ENCODE measurements at places on chromosomes 2 and 18.
A peak's percentile ranks its signal among the peaks of the same experiment; 100 is the strongest.

DNA sequence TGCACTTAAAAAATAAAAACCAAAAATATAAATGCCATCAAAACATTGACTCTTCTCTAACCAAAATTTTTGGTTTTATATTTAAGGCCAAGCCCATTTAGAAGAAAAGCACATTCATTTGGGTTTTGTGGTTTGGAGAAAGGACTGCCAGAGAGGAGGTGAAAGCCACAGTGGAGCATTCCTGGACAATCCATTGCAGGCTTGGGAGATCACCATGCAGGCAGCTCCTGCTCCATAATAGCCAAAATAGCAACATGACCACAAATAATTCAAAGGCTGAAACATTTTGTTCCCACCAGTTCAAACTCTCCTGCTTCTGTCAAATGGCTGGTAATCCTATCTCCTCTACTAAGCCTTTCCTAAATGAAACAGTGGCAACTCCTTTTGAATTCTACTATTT lies 73.5 kb downstream of the GALNT3 start:
- no peak for DNase-seq

DNA sequence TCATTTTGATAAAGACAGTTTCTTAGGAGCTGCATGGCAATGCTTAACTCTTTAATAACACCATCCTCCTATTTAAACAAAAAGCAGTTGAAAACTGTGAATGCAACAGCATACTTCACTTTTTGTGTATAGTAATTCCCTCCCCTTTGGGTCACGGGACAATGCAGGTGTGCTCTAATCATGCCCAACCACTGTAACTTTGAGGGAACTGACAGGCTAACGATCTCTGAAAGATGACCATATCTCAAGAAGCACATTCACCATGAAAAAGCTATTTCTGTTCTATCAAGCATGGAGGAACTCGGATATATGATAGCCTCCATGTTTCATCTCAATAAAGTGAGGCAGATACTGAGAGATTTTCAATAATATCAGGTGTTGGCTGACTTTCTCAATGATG lies 81.1 kb upstream of the CD226 start:
- no peak for DNase-seq

DNA sequence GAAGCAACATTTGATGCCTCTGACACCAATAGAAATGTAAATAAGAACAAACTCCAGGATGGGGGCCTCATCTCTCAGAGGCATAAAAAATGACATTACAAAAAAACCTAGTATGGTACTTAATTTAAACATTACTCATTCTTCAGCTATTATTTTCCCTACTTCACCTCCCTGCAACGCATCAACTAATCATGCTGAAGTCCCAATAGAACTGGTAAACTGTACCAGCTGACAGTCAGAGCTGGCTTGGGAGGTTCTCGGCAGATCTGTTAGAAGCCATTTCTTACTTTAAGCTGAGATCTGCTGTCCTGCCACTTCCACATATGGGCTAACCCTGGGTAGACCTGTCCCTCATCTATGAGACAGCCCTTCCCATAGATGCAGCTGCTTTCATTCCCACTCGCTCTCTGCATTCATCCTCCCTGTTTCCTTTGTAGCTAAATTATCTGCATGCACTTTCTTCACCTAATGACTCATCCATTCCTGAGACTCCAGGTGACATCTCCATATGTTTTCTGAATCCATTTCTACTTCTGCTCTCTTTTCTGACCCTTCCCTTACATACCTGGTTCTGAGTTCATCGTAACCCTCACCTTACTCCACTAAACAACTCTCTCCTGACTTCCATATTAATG lies 108.1 kb downstream of the AOX1 start:
- DNase-seq: no peak

DNA sequence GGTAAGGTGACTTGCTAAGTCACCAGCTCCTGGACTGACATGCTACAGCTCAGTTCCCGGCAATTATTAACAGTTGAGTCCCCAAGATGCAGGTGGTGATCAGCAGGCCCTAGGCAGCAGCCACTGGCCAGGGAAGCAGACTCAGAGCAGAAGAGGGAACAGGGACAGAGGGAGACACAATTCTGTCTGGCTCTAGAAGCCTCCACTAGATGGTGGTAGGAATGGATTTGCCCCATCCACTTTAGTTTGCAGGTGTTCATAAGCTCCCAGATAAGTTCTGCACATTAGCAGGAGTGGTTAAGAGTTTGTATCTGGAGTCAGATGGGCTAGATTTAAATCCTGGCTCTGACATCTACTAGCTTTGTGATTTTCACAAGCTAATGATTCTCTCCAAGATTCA lies 25.5 kb upstream of the SLC1A4 start:
- DNase-seq: no peak

- DNase-seq: peak; percentile 90
These were observed at the start of gene MYL12B for GRCh38 chr18:3261373-3262233. MYL12B (plus strand) TSS chr18:3262133; CDS start chr18:3272899, 10,766 bp downstream.

DNA sequence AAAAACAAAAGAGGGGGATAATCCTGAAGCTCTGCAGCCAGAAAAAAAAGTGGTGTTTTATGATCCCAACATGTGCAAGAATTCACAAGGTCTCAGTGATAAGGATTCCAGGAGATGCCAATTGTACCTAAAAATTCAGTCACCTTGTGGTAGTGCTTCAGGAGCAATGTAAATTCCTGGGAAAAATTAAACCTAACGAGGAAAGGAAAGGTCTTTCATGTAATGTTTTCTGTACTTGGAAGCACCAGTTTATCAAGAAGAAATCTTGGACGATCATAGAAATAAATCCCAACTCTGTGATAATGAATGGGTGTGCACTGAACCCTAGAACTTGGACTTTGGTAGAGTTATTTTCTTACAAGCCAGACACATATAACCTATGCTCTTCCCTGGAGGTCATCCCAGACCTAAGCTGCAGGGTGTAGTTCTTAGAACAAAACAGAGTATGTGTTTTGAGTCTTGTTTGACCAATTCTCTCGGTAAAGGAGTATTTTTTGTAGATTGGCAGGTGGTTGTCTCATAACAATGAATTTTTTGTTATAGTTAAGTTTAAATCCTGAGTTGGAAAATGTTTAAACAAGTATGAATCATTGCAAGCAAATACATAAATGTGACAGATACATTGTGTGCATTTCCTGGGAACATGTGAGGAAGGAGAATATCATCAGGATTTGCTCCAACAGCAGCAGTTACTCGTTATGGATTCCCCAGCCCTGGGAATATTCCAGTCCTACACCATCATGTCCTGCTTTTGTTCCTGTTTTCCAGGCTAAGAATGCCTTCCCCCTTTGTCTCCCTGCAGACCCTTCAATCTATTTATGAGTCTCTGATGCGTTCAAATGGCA lies 224.6 kb downstream of the NAPG start:
- no peak for DNase-seq

DNA sequence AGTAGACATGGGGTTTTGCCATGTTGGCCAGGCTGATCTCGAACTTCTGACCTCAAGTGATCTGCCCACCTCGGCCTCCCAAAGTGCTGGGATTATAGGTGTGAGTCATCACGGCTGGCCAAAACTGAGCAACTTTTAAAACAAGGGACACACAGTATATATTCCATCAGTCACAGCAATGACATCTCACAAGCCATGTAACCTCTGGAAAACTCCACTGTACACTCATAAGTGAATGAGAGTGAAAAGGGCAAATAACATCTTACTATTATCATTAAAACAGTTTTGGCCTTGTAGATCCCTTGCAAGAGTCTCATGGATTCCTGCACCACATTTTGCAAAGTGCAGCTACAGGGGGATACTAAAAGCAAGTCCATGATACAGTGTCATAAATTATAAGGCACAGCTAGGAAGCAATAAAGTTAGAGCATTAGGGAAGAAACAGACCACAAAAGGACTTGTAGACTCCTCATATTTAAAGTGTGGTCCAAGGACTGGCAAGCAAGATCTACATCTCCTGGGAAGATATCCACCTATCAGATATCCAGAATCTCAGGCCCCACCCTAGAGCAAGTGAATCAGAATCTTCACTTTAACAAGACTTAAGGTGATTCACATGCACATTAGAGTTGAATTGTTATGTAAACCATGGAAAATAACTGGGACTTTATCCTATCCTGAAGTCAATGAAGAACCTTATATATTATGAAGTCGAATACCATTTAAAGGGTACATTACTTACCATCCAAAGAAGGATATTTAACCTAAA lies 5.7 kb downstream of the SMC6 start:
- DNase-seq: no peak

GRCh38 chr2:223978451-223978850 lies 21.2 kb downstream of the MRPL44 start:
- no peak for DNase-seq

DNA sequence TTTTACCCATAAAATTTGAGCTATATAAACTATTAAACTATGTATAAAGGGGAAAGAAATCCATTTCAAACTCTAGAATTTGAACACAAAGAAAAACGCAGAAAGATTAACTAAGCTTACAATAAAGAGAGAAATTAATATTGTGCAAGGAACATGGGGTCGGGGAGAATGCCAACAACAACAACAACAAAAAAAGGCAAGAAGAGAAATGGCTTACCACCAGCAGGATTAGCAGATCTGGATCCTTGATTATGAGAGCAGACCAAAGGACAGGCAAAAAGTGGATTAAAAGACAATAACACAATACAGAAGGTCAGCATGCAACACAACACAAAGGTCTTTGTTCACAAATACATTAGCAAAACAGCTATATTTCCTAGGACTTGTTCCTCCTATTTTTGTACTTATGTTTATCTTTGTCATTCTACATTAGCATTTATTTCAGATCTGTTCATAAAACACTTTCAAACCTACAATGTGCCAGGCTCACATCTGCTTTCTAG lies 103.4 kb upstream of the RNU4ATAC start:
- DNase-seq: no peak

DNA sequence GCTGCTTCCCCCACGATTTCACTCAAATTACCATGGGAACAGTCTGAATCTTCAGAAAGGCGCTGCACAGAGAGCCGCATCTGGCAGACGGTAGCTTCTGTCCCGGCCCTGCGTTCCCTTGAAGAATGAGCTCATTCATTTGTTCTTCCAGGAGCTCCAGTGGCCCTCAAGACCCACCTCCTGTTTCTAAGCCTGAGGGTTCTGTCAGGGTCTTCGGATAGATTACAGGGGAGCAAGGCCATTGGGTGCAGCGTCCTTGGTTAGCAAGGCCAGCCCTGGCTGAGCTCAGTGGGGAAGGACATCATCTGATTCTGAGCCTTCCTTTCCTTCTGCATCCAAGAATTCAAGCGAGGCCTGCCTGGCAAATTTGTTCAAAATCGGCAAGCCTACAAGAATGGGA lies 111.9 kb downstream of the PDCL3 start:
- no peak for DNase-seq
